NCI-H2081 treated with DMSO at 0.1 percent for 48 hours (cell line): ENCODE measurements at places on chromosomes 5 and 9.

DNA sequence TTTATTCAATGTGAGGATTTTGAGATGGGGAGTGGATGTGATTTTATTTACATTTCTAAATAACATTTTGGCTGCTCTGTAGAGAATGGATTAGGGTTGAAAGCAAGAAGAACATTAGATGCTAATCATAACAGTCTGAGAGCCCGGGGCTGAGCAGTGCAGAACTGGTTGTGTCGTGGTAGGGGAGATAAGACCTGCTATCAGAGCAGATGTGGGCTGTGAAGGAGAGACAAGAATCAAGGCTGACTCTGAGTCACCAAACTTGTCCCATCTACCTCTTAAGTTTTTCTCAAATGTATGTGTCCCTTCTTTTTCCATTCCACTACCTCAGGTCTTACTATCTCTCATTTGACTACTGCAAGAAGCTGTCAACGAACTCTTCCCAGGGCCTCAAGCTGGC is 35.4 kb upstream of the SLC28A3 start:
- no peak for DNase-seq

DNA sequence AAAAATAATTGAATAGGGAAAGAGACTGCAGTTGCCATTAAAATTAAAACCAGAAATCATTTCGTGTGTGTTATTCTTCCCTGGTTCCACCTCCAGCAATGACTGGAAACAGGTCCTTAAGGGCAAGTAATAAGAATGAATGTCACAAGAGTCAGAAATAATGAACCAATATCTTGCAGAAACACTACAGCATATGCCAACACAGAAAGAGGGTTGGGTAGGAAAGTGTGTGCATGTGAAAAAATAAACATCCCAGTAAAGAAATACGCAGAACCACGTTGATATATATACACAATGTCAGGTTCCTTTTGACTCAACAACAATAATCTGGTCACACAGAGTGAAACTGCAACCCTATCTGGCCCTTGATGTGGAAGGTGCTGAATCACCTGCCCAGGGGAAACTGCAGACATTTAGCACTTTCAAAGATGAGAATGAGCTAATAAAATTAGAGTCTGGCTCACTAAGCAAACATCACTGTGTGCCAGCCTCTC is 15.0 kb downstream of the HMHB1 start:
- DNase-seq, result no peak

- DNase-seq, result no peak
Observed at GRCh38 chr9:100600521-100601079, 22.7 kb downstream of the CAVIN4 start.

- DNase-seq, result no peak
Observed at GRCh38 chr9:114321759-114322158, 1.1 kb upstream of the ORM1 start.

- no peak for DNase-seq
Observed at GRCh38 chr9:16318516-16319060, 551.9 kb downstream of the BNC2 start.

- no peak for DNase-seq
Observed at GRCh38 chr5:81739291-81739690, 11.6 kb downstream of the SSBP2 start.

GRCh38 chr9:125137200-125137599 is 6.1 kb downstream of the SCAI start:
- DNase-seq, result no peak

GRCh38 chr5:171107669-171108068 is 201.4 kb upstream of the TLX3 start:
- DNase-seq, result no peak

- no peak for DNase-seq
Observed at GRCh38 chr9:124266139-124266825, 8.5 kb downstream of the NEK6 start.

DNA sequence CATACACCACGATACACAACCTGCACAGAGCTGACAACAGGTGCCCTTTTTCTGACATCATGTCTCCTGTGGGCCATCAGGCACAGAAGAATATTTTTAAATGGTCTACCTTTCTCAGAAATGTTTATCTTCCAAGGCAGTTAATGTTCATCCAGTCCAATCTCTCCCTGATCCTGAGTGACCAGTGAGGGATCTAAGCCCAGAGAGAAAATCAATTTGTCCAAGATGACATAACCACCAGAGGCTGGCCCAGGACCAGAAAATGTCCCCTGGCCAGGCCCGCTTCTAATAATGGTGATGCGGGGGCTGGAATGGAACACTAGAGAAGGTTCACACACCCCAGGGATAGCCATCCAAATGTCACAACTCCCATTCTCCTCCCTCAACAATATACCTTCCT is 357.9 kb upstream of the KIF2A start:
- DNase-seq, result no peak

DNA sequence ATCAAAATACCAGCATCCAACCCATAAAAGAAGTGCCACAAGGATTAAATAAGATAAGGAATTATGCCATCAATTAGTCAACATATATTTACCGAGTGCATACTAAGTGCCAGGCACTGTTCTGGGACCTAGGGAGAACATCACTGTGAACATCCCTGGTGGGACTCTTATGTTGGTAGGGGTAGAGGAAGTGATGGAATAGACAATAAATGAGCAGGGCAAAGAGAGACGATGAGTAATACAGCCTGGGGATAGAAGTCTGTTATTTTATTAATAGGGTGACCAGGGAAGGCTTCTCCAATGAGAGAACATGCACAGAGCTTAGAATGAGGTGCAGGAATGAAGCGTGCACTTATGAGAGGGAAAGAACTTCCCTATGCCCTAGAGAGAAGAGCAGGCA is 47.4 kb upstream of the VLDLR start:
- no peak for DNase-seq

DNA sequence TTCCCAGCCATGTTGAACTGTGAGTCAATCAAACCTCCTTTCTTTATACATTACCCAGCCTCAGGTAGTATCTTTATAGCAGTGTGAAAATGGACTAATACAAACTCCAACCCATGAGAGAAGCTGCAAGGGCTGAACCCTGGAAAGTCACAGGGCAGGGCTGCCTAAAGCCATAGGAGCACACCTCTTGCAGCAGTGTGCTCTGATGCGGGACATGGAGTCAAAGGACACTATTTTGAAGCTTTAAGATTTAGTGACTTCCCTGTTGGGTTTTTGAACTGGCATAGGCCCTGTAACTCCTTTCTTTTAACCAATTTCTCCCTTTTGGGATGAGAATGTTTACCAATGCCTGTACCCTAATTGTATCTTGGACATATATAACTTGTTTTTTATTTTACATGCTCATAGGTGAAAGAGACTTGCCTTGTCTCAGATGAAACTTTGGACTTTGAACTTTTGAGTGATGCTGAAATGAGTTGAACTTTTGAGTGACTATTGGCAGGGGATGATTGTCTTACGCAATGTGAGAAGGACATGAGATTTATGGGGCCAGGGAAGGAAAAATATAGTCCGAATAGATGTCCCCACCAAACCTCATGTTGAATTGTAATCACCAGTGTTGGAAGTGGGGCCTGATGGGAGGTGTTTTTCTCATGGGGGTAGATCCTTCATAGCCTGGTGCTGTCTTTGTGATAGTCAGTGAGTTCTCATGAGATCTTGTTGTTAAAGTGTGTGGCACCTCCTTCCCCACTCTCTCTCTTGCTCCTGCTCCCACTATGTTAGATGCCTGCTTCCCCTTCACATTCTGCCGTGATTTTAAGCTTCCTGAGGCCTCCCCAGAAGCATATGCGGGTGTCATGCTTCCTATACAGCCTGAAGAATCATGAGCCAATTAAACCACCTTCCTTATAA is 159.5 kb upstream of the SPEF2 start:
- no peak for DNase-seq

DNA sequence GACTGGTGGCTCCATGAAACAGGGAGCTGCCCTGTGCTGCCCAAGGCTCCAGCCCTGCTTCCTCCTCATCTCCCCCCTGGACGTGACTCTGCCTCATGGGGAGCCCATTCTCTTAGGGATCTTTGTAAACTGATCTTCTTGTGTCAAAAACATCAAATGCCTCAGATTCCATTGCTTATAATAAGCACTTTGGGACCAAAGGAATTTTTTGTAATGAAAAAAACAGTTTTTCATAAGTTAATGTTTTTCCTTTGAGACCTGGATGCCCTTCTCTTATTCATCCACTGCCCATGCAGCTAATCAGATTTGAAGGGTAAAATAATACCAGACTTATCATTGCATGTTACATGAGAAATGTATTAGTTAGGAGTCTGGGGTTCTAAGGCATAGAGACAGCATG is 41.7 kb downstream of the PALM2AKAP2 start:
- no peak for DNase-seq

DNA sequence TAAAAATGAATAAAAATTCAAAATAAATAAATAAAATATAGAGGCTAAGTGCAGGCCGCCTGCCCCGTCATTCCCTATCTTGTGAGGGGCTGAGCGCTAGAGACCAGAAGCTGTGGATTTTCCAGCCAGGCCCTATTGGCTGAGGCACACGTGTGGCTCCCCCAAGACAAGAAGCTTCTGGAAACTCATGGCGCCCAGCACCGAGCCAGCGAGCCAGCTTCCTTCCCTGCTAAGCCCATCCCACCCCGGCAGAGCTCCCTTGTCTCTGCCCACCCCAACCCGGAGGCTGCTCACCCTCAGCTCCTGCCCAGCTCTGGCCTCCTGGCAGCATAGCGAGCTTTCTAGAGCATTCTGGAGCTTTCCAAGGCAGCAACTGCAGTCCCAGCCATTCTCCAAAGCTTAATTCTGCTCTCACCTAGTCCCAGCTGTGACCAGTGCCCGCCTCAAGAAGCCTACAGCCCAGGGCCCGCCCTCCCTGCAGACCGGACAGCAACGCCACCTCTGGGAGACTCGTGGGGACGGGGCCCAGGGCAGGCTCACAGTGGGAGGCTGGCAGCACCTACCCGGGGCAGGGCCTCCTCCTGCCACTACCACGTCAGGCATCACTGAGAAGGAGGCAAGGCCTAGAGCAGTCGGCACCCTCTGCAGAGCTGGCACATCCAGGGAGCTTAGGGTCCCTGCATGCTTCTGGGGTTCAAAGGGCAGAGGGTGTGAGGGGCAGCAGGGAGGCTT is 23.2 kb upstream of the TMEM250 start:
- no peak for DNase-seq

DNA sequence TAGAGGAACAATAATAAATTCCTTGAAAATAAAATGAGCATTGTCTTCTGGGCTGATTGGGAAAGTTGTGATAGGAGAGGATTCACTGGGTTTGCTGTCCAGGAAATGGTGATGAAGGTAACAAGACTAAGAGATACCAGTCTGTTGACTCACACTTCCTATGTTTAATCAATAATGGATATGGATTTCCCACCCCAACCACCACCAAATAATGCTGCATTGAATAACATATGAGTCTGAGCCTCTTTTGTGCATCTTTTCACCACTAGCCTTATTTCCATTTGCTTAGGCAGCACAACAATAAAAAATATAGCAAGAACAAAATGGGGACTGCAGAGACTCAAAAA is 120.2 kb upstream of the NFIB start:
- no peak for DNase-seq

DNA sequence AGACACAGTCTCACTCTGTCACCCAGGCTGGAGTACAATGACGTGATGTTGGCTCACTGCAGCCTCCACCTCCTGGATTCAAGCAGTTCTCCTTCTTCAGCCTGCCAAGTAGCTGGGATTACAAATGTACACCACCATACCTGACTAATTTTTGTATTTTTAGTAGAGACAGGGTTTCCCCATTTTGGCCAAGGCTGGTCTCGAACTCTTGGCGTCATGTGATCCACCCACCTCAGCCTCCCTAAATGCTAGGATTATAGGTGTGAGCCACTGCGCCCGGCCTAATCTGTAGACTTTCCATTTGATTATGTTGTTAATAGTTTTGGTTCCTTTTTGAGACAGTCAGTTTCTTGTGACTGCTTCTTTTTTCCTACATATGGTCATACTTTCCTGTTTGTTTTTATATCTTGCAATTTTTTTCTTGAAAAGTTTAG is 31.0 kb downstream of the MTREX start:
- no peak for DNase-seq

DNA sequence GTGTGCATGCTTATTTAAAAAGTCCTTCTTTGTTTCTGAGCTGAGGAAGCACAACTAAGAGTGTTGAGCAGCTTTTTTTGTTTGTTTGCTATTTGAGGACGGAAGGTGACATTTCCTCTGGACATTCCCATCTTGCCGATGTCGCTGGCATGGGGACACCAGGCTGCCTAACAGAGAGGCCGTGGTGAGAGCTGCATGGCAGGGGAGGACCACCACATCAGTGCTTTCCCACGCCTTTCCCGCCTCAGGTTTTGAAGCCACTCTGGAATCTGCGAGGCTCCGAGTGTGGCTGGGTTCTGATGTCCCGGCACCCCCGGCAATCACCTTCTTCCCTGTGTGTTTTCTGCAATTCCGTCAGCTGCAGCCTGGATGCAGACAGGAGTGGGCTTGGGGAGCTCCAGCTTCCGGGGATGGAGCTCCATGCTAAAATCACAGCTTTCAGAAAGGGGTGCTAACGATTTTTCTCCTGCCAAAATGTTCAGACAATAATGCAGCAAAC is 259.8 kb upstream of the IRX4 start:
- DNase-seq, result no peak

- no peak for DNase-seq
Observed at GRCh38 chr5:178160176-178160575, 6.5 kb upstream of the NHP2 start.

- DNase-seq, result no peak
Observed at GRCh38 chr5:149838881-149839739, 105.5 kb downstream of the PDE6A start.

DNA sequence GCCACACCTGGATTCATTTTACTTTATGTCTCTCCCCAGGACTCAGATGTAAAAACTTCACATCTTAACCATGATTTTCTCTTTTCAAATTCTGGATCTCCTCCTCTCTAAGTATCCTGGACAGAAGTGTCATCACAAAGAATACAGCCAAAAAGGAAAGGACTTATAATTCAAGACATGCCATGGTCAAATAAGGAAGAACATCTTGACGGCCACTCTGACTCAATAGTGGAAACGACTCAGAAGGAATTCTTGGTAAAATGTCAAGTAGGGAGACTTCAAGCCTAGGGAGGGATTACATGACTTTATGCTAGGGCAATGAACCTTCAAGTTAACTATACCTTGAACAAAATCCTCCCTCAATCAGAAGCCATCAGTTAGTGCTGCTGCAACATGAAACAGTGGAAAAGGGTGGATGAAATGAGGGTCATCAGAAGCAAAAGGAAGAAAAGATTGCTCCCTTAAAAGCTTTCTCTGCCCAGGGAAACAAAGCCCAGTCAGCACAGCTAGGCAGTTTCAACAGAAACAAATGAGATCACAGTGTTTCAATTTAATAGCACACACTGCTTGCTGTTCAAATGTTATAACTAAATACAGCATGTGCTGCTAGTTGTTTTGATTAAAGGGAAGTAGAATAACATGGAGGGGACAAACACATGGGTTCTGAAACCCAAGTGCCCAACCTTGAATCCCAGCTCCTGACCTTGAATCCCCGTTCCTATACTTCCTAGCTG is 101.4 kb downstream of the LPAR1 start:
- DNase-seq, result no peak

GRCh38 chr9:87197349-87198130 is 250.2 kb upstream of the GAS1 start:
- no peak for DNase-seq

DNA sequence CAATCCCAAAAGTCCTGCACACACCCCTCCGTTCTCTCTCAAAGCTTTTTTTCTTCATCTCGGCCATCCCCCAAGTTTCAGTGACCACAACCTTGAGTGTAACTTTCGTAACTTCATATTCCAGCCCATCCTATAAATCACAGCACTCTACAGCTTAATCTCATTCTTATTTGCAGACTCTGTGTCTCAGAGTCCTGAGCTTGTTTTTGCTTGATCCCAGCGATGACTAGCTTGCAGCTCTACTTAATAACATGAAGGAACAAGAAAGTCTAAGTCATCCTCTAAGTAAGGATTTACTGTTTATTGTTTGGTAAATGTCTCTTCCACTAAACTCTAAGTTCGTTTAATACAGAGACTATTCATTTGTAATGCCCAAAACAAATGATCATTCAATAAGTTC is 2.6 kb upstream of the SPDL1 start:
- DNase-seq, result no peak
